ENCODE measurements at places on chromosomes 2 and 18.

DNA sequence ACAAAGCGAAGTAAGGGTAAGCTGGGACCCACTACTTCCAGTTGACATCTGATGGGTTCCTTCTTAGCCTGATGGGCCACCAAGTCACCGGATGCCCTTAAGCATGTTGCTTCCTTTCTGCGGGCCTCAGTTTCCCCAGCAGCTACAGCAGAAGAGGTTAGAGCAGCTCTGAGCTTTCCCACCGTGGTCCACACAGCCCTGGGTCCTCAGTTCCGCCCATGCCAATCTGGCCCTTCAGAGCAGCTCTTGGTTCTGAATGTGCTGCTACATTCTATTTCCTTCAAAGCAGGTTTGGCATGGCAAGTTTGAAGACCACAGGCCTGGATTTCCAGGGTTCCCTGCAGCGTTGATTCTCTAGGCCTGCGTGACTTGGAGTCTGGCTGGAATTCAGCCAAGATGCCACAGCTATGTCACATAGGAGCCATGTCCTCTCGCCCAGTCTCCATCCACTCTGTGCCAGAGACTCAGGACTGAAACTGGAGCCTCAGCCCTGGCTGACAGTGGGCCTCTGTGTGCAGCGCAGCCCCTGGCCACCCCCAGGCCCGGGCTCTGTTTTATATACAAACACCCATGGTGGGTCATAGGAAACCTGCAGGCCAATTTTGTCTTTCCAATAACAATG, 79.6 kb downstream of the TFCP2L1 start:
- peak; percentile 23 for DNase-seq

GRCh38 chr2:9152975-9153642, 53.5 kb upstream of the ASAP2 start:
- peak; percentile 57 for DNase-seq

DNA sequence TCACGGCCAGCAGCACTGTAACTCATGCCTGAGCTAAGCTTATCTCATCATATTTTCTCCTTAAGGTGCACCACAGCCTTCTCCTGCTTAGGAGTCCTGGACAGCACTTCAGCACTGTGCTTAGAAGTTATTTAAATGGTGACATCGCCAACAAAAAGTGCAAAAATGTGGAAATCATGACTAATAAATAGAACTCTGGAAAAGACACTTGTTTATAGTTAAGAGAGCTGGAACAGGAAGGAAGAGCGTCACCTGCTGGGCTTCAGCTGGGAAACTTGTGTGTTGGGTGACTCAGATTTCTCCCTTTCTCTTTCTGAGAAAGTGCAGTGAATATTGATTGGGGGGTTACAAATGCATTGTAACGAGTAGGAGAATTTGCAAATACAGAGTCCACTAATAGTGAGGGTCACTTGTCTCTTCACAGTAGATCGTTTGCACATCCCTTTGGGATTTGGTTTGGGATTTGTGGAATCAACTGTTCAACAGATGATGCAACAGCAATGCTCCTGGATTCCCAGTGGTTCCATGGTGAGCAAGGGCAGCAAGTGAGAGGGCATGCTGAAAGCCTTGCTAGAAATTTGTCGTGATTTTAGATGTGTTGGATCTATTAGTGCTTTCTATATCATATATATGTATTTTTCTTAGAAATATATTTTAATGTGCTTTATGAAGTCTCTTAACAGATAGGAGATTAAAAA, 84.2 kb downstream of the DOK6 start:
- peak; percentile 28 for DNase-seq

DNA sequence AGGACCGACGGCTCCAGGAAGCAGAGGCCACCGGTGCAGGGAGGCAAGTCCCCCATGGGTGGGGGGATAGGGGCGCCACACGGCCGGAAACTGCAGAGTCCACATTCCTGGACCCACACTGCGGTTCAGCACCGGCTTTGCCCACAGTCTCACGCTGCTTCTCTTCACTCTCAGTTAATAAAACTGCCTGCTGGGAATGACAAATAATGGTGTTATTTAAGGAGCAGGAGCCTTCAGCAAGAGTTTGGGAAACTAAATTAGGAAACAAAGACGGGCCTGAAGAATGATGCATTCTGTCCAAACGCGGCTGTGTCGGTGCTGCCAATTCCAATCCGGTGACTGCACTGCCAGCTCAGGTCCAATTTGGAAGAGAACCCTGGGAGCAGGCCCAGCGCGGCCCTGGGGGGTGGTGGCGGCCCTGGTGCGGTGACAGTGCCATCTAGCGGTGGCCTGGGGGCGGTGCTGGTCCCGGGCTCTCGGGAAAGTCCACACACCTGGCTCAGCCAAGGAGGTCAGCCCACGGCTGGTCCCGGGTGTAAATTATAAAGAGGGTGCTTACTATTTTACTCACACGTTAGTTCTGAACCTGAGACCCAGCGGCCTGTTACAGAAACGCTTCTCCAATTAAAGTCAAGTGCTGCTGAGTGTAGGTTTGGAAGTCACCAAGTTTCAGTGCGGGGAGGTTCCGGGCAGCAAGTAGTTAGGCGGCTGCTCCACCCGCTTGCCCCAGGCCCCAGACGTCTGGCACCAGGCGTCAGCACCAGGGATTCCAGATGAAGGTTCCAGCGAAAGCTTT, 73.1 kb upstream of the PXDN start:
- peak; percentile 100 for DNase-seq

GRCh38 chr18:72674710-72675109, 130.6 kb upstream of the CBLN2 start:
- DNase-seq: no peak

DNA sequence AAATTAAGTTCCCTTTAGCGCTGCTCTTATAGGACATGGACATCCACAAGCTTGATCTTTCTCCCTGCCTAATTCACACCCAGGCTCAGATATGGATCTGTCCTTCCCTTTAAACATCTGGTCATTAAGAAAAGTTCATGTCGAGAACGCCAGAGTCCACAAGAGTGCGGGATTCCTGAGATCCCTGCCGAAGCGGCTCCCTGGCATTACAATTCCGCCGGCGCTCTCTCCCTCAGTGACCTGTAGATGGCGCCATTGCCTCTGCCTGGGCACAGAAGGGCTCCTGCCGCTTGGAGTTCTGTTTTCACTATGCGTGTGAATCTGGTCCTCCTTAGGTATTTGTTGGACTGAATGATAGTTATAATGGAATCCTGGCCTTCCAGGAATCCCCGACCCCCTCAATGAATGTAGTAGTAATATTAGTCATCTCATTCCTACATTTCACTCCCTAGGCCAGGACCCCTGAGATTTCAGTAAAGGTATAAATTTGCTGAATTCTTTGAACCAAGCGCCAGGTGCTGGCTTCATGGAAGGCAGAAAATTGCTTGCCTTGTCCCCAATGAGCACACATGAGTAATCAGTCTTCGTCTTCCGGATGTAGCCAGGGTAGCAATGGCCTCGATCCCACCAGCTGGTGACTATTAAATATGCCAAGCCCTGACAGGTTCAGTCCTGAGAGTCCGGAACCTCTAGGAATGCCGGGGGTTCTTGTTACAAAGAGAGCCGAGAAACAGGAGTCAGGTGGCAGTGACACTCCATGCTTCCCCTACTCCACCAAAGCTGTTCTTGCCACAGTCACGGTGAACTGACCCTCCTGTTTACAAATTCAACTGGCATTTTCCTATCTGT, 26.4 kb upstream of the CD207 start:
- peak; percentile 79 for DNase-seq

DNA sequence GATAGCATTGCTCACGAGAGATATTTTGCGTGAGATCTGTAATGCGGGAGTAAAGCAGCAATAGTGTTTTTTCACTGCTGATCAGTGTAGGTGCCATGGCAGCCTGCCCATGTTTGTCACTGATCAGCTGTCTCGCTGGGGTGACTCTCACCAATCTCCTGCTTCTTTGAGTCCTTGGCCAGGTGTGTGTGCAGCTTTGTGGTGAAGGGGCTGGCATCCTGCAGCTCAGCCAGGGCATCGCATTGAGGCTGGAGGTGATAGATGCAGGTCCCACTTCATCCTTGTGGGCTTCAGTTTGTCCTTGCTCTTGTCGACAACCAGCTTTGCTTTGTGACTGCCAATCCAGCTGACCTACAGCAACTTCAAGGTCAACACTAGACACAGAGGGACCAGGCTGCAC, 258.3 kb upstream of the CXCR4 start:
- no peak for DNase-seq

- peak; percentile 56 for DNase-seq
Observed at GRCh38 chr2:46257476-46257875, 39.7 kb upstream of the EPAS1 start.

GRCh38 chr2:108998911-108999310, 9.9 kb upstream of the EDAR start:
- DNase-seq: peak; percentile 39

DNA sequence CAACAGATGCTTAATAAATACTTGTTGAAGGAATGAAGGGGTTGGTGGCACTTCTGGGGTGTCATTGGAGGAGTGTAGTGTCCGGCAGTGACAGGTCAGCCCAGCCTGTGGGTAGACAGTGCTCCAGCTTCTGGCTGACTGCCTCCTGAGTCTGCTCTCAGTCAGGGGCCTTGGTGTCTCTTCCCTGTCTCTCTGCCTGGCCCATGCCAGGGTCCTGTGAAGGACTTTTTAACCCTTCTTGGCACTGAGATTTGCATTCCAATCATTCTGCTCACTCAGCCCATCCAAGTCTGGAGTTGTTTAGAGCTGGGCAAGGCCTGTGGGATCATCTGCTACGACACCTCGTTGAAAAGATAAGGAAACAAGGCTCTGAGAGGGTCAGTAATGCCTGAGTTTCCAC, 1.4 kb upstream of the KCNK3 start:
- DNase-seq: peak; percentile 29

DNA sequence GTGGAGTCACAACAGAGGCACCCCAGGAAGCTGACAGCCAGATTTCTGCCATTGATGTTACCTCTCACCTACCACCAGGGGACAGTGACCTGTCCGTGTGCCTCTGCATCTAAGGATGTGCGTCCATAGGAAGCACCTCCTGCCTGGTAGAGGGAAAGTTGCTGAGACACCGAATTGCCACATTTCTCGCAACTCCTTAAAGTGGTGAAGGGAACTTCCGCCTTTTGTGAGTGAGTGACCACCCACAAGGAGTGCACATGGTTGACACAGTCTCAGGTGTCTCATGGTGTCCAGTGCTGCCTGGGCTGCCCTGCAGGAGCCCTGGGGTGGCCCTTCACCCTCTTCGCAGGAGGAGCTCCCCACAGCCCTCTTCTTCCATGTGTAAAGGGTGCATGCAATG, 201.8 kb downstream of the GBX2 start:
- no peak for DNase-seq

- no peak for DNase-seq
Observed at GRCh38 chr2:216373896-216374295, 1.6 kb upstream of the MARCHF4 start.

DNA sequence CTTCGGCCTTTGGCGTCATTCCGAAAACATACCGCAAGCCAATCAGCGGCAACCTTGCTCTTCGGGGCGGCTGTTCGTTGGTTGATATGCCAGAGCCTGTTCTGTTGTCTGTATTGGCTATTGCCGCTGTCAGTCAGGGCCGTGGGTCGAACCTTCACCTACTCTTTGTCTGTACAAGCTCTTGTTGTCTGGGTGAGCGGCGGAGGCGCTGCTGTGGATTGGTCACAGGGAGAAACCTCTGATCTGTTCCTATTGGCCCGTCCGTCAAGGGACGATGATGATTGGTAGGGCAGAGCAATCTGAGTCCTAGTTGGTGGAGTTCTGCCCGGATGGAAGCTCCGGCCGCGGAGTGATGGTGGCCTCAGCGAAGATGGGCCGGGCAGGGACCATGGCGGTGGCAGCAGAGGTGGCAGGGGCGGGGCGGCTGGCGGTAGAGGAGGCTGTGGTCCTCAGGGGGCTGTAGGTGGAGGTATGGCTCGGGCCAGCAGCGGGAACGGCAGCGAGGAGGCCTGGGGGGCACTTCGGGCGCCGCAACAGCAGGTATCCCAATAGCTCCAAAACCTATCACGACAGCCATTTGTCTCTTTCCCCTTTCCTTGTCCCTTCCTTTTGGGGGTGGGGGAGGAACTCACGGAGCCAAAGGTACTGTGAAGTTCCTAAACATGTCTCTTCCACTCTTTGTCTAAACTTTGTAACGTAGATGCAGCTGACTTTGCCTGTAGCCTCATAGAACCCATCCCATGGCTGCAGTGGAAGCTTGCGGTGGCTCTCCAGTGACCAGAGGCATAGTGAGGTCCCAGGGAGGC, at the start of gene WBP1:
Gene WBP1, plus strand, starts transcription at position 307 of the 806 bp plus-strand sequence. Its CDS starts 165 bp downstream, at position 472.
- DNase-seq: peak; percentile 100

DNA sequence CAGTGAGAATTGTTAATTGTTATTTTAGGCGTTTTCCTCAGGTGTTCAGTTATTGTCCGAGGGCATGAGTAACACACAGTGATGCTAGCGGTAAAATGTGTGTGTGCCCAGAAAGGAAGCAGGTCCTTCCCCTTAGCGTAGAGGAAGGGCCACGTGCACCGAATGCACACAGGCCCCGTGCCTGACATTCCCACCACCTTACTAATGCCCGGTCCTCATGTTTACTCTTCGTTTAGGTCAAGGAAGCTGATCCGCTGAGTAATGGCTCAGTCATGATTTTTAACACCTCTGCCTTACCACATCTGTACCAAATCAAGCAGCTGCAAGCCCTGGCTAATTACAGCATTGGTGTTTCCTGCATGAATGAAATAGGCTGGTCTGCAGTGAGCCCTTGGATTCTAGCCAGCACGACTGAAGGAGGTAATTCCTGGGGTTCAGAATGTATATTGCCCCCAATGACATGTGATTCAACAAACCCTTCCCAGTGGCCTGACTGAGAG, 76.7 kb downstream of the MERTK start:
- peak; percentile 89 for DNase-seq

GRCh38 chr2:133097666-133098065, 427.7 kb upstream of the LYPD1 start:
- DNase-seq: peak; percentile 43

- DNase-seq: no peak
Observed at GRCh38 chr2:158973116-158973956, 4.9 kb downstream of the TANC1 start.

GRCh38 chr2:171706152-171706803, 19.0 kb downstream of the DYNC1I2 start:
- DNase-seq: peak; percentile 48

GRCh38 chr2:128028668-128029054, 802 bp upstream of the SAP130 start:
- DNase-seq: no peak

DNA sequence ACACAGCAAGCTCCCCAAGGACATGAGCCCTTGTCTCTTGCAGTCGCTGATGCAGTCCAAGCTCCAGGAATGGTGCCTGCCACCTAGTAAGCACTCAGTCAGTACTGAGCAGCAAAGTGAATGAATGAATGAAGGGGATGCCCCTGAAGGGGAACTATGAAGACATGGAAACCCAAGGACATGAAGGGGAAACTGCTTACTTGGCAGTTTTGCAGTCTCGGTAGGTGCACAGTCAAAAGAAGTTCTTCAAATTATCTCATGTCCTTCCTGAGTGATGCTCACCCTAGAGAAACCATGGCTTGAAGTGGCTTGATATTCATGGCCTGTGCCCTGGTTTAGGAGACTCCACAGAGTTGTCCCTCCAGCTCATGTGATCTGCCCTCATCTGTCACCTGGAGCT, 102.1 kb upstream of the DLX2 start:
- no peak for DNase-seq

Data from EH (cell line).